CD4-positive, alpha-beta T cell treated with Interferon gamma for 1 hour (primary cell): ENCODE measurements at places on chromosomes 16 and 17.

- DNase-seq: no peak
Measured at GRCh38 chr17:72937707-72938106, 154.8 kb downstream of the SLC39A11 start.

DNA sequence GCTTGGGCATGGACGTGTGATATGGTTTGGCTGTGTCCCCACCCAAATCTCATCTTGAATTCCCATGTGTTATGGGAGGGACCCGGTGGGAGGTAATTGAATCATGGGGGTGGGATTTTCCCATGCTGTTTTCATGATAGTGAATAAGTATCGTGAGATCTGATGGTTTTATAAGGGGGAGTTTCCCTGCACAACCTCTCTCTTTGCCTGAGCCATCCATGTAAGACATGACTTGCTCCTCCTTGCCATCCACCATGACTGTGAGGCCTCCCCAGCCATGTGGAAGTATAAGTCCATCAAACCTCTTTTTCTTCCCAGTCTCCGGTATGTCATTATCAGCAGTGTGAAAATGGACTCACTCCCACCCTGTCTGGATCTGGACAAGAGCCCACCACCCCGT, 393.4 kb downstream of the SEC14L1 start:
- no peak for DNase-seq

- DNase-seq: no peak
Measured at GRCh38 chr17:4998732-4999429, 1.1 kb downstream of the KIF1C start.

- DNase-seq: no peak
Measured at GRCh38 chr16:87135246-87136030, 181.8 kb downstream of the C16orf95 start.

- no peak for DNase-seq
Measured at GRCh38 chr17:76866774-76867577, 1.2 kb upstream of the MGAT5B start.

- no peak for DNase-seq
Measured at GRCh38 chr17:52606098-52606497, 447.6 kb upstream of the CA10 start.

GRCh38 chr16:85833219-85833920, 33.9 kb downstream of the COX4I1 start:
- DNase-seq: no peak

GRCh38 chr16:27174007-27174406, 29.3 kb upstream of the KDM8 start:
- peak; percentile 52 for DNase-seq

- no peak for DNase-seq
Measured at GRCh38 chr17:39759204-39759603, 21.5 kb downstream of the GRB7 start.

GRCh38 chr16:31177136-31177535, 2.8 kb upstream of the FUS start:
- DNase-seq: peak; percentile 22

DNA sequence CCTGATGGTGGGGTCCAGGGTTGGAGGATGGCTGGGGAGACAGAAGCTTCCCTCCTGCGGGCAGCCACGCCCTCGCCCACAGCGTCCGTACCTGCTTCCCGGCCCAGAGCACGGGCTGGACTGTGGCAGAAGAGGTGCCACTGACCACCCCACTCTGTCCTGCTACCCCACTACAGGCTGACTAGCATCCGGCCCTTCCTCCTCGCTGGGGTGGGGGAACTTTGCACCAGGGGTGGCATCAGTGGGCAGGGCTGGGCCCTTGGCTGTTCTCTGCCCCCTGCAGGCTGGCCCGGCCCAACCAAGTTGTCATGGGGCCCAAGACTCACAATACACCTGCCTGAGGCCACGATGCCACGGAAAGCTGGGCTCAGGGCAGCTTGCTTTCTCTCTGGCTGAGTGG, 73.0 kb downstream of the KLHDC4 start:
- DNase-seq: no peak

DNA sequence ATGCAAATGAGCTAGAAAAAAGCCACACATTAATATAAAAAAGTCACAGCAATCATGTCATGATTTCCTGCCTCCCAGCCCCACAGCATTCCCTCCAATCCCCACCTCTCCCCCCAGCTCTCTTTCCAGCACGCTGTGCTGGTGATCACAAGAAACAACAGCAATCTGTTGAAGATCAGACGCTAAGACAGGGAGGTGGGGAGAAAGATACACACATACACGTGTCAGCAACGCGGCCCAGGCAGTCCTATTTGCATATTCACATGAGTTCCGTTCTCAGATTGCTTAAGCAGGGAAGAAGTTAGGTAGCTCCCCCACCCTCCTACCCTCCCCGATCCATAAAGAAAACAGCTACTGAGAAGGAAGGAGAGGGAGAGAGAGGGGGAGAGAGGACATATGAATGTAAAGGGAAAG, 405.5 kb upstream of the PSMD7 start:
- no peak for DNase-seq

DNA sequence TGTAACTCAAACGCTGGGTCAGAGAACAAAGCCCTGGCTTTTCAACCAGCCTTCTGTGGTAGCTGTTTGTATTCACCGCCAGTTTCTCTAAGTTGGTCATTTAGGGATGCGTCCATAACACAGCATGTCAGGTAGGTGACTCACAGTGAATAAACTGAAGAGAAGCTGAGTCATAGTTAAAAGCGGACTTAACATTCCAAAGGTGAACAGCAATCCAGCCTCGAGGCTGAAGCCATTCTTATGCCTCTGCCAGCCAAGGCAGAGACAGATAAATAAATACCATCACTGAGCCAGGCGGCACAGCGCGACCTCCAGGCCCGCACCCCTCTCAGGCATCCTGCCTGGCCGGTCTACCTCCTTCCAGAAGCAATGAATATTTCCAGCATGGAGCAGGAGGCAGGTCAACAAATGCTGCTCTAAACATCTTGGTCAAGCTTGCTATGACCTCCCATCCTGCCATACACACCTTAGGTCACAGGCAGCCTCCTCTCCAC, 12.4 kb upstream of the CACNG4 start:
- DNase-seq: no peak

DNA sequence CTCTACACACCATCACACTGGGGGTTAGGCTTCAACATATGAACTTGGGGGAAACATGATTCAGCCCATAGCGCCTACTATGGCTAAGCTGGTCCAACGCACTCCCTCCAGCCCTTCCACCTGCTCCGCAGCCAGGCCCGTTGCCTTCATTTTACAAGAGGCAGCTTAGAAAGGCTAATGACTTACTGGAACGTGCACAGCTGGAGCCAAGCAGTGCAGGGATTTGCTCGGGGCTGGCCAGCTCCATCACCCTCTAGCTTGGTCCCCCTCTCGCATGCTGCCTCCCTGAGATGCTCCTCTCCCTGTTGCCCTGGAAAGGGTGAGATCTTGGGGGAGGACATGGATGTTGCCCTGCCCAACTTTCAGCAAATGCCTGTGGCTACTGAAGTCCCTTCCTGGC, 2.8 kb upstream of the CACNG1 start:
- DNase-seq: no peak

GRCh38 chr17:39996800-39997199, 16.2 kb downstream of the PSMD3 start:
- DNase-seq: no peak

DNA sequence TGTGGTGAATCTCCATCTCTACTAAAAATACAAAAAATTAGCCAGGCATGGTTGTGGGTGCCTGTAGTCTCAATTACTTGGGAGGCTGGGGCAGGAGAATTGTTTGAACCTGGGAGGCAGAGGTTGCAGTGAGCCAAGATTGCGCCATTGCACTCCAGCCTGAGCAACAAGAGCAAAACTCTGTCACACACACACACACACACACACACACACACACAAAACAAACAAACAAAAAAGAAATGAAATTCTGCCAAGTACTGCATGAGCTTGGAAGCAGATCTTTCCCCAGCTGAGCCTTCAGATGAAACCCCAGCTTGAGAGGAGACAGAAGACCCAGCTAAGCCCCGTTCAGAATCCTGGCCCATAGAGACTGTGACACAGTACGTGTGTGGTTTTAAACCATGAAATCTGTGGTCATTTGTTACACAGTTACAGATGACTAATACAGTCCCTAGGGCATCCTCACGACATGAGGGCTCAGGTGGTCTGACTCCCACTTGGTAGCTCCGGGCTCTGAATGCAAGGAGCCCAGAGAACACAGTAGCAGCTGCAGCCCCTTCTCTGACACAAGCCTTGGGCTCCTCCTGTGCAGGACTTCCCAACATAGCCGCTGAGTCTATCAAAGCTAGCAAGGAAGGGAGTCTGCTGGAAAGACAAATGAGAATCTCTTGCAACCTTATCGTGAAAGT, 132.8 kb downstream of the SEC14L1 start:
- DNase-seq: no peak

- no peak for DNase-seq
Measured at GRCh38 chr17:80869481-80870145, 122.0 kb upstream of the CHMP6 start.

DNA sequence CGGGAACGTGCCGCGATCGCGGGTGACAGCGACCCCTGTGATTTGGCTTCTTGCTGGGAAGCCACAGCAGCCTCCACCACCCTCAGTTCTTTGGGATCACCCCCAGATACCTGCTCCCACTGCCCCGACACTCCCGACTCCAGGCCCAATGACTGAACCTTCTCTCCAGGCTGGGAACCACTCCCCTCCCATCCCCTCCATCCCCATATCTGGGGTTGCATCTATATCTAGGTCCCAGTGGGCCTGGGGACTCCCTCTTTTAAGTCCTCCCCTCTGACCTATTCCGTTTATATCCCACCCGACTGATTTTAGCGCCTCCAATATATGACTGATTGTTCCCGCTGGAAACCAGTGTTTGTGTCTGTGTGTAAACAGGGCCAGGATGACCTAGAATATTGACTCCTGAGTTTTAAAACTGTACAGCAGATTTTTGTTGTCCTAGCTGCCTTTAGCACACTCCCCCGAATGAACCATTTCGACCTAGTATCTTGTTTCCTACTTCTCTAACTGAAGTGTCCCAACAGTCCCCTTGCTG, 667 bp downstream of the PSMD3 start:
- no peak for DNase-seq

DNA sequence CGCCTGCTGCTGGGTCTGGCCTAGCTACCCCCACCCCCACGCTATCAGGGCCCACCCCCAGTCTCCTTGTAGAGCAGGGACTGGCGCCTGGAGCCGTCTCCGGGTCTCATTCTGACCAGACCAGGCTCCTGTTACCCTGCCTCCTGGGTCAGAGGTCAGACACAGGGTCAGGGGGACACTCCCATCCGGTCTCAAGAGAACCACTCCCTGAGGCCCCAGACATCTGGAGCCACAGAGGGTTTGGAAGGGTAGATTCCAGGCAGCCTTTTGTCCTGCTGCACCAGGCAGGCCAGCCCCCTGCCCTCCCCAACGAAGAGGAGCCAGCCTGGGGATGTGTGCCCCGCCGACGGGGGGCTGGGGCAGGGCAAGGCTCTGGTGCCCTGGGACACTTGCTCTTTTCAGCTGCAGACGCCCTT, 944 bp upstream of the WFIKKN1 start:
- no peak for DNase-seq

DNA sequence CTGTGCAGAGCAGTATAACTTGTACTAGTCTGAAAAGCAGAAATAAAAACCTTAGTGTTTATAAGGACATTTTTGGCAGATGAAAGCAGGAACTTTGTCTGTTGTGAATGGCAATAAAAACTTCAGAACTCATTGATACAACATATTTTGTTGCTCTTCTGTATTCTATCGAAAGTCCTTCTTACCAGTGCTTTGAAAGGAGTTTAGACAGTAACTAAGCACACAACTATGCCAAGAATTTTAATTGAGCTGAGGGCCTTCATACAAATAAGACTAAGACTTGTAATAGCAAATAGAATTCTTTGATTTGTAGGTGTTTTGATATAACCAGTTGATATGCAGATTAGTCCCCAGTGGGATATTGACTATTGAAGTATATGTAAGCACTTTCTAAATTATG, 308.4 kb downstream of the ZFHX3 start:
- no peak for DNase-seq

GRCh38 chr16:1545044-1546040, 11.9 kb downstream of the TMEM204 start:
- no peak for DNase-seq

DNA sequence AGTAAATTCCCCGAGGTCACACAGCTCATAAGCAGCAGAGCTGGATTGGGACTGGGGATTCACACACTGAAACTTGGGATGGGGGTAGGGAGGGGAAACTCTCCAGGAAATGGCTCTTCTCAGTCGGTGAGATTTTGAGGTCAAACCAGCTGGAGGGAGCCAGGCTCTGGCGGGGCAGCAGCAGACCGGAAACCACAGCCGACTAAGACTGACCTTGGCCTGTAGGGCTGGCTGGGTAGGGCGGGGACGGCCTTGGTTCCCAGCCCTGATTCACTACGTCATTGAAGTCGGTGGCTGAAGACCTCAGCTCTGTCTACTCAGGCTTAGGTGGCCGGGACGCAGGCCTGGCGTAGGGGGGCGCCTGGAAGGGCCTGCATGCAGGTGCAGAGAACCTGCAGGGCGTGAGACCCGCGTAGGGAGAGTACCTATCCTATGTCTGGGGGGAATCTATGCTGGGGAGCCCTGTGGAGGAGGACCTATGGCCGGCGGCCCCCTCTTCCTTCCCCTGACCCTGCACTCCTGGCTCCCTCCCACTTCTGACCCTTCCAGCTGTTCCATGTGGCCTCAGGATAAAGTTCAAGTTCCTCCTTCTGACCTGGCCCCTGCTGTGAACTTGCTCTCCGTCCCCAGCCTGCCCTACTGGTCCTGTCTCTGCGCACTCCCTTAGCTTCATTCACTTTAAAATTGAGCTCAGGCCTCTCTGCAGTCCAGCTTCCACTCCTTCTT, 11.9 kb upstream of the SLC4A1 start:
- peak; percentile 77 for DNase-seq

GRCh38 chr16:81277541-81278080, 37.2 kb upstream of the GAN start:
- no peak for DNase-seq

DNA sequence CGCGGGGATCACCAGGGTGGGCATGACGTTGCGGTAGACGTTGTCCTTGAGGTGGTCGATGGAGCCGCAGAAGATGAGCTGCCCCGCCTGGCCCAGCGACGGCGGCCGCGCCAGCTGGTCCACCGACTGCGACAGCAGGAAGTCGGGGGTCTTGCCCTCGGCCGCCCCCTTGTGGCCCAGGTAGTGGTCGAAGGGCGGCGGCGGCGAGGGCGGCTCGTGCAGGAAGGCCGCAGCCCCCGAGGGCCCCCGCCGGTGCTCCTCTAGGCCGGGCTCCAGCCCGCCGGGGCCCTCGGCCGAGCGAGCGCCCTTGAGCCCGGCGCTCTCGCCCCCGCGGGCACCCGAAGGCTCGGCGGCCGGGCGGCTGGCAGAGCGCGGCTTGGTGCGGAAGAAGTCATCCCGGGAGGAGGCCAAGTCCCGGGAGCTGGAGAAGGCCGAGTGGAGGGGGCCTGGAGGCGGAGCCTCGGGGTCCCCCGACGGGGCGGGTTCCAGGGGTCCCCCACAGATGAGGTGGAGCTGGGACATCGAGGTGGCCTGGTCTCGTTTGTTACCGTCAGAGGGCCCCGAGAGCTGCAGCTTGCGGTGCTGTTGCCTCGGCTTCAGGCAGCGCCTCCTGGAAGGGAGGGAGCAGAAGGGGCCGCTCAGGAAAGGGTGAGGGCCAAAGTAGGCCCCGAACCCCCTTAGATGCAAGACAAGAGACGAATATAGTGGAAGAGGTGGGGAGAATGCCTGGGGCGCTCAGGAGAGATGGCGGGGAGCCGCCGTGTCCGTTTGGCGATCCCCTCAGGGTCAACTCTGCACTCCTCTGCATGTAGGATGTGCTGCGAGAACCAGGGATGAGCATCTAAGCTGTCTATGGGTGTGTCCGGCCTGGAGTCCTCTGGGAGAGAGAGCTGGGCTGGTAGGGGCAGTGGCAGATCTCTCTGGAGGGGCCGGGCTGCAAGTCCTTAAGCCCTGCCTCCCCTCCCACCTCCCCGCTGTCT, 8.8 kb downstream of the FAM171A2 start:
- peak; percentile 55 for DNase-seq
